NCI-H1436 treated with DMSO at 0.1 percent for 48 hours (cell line): ENCODE measurements at places on chromosomes 6 and 20.

- DNase-seq, result peak; percentile 1
Measured at GRCh38 chr20:5080384-5080877, 39.3 kb downstream of the PCNA start.

GRCh38 chr6:108904741-108905140 is 56.5 kb downstream of the ARMC2 start:
- DNase-seq, result no peak

GRCh38 chr20:63037669-63038268 is 31.0 kb upstream of the BHLHE23 start:
- no peak for DNase-seq

DNA sequence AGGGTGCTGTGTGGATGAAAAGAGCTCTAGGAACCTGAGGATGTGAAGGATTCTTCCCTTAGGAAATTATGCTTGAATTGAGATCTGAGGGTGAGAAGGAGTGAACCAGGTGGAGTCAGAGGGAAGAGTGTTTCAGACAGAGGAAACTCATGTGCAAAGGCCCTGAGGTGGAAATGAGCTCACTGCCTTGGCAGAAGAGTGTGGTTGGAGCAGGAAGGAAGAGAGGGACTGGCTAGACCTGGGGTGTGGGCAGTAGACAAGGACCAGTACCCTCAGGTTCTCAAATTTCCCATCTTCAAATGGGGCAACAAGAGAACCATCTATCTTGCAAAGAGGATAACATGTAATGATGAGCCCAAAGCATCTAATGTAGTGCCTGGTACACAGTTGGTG is 24.0 kb upstream of the GTSF1L start:
- DNase-seq, result no peak

GRCh38 chr6:163348789-163349680 is 65.5 kb upstream of the QKI start:
- no peak for DNase-seq

DNA sequence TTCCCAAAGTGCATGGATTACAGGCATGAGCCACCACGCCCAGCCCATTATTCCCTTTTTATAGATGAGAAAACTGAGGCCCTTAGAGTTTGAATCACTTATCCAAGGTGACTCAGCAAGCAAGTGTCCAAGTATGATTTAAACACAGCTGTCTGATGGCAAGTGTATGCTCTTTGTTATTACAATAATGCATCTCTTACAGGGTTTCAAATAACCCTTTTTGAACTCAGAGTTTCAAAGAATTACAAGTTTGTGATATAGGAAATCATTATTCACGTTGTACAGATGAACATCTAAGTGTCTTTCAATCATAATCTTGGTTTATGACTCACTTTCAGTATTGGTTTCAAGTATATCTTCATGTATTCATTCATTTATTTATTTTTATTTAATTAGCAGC is 63.0 kb downstream of the CD83 start:
- DNase-seq, result no peak

- DNase-seq, result no peak
Measured at GRCh38 chr20:34571753-34572152, 13.2 kb downstream of the MAP1LC3A start.

- no peak for DNase-seq
Measured at GRCh38 chr20:17645546-17646208, 36.4 kb downstream of the RRBP1 start.

DNA sequence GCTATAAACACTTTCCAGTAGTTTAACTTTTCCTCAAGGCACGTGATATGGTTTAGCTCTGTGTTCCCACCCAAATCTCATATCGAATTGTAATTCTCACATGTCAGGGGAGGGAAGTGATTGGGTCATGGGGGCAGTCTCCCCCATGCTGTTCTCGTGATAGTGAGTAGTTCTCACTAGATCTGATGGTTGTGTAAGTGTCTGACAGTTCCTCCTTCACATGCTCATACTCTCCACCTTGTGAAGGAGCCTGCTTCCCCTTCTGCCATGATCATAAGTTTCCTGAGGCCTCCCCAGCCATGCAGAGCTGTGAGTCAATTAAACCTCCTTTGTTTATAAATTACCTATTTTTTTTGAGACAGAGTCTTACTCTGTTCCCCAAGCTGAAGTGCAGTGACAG is 127.9 kb downstream of the DTNBP1 start:
- DNase-seq, result no peak

- no peak for DNase-seq
Measured at GRCh38 chr6:106300944-106301343, 24.6 kb downstream of the ATG5 start.

DNA sequence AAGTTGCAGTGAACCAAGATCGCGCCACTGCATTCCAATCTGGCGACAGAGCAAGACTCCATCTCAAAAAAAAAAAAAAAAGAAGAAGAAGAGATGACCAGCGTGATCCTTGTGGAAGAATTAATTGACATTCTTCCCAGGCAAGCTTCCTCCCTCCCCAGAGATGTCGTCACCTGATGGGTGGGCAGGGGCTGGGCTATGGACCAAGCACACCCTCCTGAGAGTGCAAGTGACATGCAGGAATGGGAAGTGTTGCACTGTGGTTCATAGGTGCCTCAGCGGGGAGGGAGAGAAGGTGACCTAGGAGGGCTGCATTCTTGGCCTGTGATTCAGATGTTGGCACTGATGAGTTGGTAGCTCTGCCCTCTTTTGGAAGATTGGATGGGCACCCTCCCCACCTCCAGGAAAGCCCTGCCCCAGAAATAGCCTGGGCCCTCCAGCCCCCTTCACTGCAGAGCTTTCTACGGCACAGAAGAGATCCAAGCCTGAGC is 37.8 kb downstream of the TAF8 start:
- no peak for DNase-seq

DNA sequence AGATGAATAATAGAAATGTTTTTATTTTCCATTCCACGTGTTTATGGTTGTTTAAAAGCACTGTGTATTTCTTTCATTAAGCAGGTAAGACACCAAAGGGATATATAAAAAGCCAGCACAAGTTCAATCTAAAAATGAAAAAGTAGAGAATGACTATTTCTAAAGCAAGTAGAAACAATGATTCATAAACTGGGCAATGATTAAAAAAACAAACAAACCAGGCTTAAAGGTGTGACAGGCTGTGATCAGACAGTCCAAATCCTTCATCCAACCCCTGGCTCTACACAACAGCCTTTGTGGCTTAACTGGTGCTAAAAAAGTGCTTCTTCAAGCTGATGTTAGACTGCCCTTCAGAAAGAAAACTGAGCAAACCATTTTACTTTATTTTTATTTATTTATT is 45.7 kb upstream of the TSHZ2 start:
- no peak for DNase-seq

GRCh38 chr6:71114544-71114943 is 157.7 kb upstream of the B3GAT2 start:
- no peak for DNase-seq

- no peak for DNase-seq
Measured at GRCh38 chr20:63855363-63856097, 5.8 kb upstream of the ABHD16B start.

DNA sequence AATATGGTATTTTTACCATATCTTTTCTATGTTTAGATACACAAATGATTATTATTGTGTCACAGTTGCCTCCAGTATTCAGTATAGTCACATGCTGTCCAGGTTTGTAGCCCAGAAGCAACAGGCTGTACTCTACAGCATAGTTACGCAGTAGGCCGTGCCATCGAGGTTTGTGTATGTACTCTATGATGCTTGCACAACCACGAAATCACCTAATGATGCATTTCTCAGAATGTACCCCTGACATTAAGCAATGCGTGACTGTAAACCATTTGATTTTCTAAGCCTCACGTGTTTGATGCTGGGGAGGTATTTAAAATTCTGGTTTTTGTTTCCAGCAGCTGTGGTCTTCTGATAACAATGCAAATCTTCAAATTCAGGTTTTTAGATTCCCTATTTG is 207.6 kb downstream of the UST start:
- DNase-seq, result no peak

GRCh38 chr6:37516920-37517405 is 17.3 kb upstream of the CCDC167 start:
- no peak for DNase-seq

DNA sequence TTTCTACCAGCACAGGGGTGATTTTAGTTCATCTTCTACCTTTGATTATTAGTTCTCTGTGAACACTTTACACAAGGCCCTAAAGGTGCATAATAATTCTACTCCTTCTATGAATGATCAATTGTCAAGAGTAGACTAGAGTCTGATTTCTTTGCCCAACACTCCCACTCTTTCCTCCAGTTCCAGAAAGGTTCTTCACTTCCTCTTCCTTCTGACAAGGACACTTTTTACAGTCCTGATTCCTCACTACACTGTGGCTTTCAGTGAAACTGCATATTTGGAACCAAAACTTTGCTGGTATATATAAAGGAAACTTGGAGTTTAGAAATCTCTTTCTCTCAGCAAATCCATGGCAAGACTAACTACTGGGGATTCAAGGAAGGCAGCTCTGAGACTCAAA is 10.6 kb upstream of the RSPO3 start:
- no peak for DNase-seq

GRCh38 chr6:29553268-29554057 is 6.1 kb downstream of the UBD start:
- DNase-seq, result no peak

DNA sequence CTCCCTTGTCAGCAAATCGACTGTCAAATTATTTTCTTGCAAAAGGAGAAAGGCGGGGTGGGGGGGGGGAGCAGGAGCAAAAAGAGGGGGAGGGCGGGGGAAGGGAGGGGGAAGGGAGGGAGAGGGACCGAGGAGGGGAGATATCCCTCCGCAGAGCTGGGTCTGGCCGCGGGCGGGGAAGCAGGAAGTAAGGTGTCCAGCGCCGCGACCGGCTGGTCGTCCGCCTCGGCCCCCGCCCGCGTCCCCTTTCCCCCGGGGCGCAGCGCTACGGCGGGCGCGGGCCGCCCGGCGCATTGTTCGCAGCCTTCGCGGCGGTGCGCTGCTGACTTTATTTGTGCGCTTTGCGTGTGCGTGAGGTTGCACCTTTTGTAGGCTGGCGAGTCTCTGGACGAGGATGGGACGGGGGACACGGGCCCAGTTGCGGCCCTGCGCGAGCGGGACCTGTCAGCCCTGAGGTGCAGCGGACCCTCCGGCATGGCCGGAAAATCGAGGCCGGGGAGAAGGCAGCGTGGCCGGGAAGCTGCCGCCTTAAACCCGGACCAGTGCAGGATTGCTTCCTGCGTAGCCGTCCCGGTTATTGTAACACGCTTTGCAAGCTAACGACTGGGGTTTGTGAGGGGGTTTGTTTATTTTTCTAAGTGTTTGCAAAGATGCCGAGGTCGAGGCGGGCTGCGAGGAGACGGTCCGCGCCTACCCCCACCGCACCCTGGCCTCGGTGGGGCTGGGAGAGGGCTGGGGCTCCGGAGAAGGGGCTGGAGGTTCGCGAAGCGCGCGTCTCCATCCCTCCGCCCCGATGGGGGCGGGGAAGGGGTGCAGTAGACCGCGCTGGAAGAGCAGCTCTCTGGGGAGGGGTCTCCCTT is 675 bp upstream of the TRERF1 start:
- no peak for DNase-seq

GRCh38 chr6:120871416-120872261 is 462.6 kb downstream of the TBC1D32 start:
- DNase-seq, result no peak

- no peak for DNase-seq
Measured at GRCh38 chr6:106912091-106912490, 62.4 kb downstream of the CD24 start.

GRCh38 chr20:41249411-41250281 is 67.9 kb downstream of the ZHX3 start:
- no peak for DNase-seq

DNA sequence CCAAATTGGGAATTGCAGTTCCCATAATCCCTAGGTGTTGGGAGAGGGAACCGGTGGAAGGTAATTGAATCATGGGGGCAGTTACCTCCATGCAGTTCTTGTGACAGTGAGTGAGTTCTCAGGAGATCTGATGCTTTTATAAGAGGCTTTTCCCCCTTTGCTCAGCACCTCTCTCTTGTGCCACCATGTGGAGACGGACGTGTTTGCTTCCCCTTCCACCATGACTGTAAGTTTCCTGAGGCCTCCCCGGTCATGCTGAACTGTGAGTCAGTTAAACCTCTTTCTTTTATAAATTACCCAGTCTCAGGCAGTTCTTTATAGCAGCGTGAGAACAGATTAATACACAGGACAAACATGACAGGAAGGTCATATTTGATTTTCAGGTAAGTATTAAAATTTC is 25.3 kb upstream of the HECA start:
- no peak for DNase-seq

- DNase-seq, result no peak
Measured at GRCh38 chr20:56451056-56451765, 17.2 kb upstream of the RTF2 start.

GRCh38 chr6:20006037-20006436 is 168.9 kb downstream of the ID4 start:
- DNase-seq, result no peak
